ENCODE measurements at places on chromosomes 16 and 17.

DNA sequence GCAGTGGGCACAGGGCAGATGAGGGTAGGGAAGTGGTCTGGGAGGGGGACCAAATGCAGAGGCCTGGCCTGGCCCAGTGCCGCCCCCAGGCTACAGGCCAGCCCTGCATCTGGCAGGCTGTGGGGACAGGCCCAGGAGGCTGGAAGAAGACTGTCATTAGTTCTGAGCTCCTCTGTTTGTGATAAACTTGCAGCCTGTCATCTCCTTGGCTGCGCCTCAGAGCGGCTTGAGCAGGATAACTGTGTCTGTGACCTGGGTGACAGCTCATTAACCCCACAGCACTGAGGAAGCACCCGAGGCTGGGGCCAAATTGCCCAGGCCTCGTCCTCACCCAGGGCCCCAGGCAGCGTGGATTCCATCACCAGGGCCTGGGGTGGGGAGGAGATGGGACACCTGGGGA, 23.9 kb downstream of the ABCC3 start:
- DNase-seq = no peak

GRCh38 chr17:54063639-54064038, 240.9 kb downstream of the KIF2B start:
- no peak for DNase-seq

DNA sequence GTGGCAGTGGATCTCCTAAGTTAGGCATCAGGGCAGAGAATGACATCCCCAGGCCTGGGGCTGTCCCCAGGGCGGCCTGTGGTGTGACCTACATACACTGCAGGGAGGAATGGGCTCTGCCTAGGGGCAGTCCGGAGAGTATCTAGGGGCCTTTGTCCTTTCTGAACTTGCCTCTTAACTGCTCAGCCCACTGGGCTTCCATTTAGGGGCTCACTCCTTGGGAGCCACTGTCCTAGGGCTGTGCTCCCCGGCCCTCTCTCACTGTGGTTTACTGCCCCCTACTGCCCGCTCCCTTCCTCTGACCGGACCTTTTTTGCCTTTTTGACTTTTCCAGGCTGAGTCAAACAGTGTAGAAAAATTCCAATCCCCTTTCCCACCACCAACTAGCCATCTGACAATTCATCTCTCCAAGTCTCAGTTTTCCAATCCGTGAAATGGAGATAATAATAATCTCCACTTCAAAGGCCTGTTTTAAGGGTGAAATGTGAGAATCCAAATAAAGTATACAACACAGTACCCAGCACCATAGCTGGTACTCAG, 66.8 kb downstream of the DNAH3 start:
- peak; percentile 51 for DNase-seq

GRCh38 chr17:62134397-62134796, 69.3 kb upstream of the MED13 start:
- no peak for DNase-seq

GRCh38 chr17:41496803-41497484, 7.2 kb upstream of the KRT36 start:
- peak; percentile 43 for DNase-seq

- DNase-seq = no peak
These were observed 7.4 kb downstream of the SSTR2 start for GRCh38 chr17:73172252-73172651.

- DNase-seq = no peak
These were observed 44.2 kb downstream of the CMIP start for GRCh38 chr16:81488687-81489411.

DNA sequence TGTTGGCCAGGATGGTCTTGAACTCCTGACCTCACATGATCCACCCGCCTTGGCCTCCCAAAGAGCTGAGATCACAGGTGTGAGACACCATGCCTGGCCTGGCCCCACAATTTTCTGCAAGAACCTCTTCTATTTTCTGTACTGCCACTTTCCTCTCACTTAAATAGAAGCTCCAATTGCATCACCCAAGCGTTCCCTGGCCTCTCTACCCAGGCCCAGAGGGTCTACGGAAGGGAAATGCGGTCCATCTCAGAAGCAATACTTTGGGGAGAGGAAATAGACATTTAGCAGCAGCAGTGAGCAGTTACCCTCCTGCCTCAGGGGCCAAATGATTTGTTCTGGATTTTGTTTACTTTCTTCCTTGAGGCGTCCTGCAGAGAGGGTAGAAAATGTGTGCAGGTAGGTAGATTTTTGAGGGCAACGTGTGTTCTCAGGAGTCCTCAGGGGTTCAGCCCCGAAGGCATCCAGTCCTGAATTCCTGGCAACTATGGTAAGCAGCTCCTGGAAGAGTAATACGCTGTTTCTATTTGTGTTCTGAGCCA, 11.0 kb downstream of the SLC6A4 start:
- no peak for DNase-seq

DNA sequence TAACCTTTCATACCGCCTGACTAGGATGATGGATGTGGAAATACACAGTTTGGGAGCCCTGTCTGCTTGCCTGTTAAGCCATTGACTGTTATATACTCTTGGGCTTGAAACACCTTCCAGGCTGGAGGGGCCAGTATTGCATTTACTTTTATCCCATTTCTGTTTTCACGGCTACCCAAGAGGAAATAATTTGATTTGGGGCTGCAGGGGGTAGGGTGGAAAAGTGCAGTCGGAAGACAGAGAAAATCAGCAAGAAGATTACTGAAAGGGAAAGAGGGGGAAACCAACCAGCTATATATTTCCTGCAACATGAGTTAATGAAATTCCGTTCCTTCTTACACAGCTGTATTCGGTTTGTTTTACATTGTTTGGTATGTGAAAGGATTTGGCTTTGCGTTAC, 202.5 kb downstream of the CDH13 start:
- DNase-seq = no peak

- no peak for DNase-seq
These were observed 931.9 kb upstream of the SOX9 start for GRCh38 chr17:71188811-71189492.

GRCh38 chr17:80261159-80261894, 675 bp downstream of the RNF213 start:
- peak; percentile 57 for DNase-seq

DNA sequence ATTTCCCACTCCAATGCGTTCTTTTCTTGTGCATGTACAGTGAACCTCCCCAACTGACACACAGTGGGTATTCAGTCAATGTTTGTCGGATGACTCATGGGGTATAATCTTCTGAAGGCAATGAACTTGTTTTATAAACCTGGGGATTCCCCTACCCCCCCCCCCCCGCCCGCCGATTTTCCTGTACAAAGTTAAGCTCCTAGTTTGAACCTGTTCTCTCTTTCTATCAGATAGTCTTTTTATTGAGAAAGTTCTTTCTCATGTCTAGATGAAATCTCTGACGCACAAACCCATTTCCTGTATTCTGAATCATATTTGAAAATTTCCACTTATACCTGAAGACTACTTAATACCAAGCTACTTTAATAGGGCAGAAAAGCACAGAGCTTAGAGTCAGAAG, 338.3 kb downstream of the CA10 start:
- no peak for DNase-seq

DNA sequence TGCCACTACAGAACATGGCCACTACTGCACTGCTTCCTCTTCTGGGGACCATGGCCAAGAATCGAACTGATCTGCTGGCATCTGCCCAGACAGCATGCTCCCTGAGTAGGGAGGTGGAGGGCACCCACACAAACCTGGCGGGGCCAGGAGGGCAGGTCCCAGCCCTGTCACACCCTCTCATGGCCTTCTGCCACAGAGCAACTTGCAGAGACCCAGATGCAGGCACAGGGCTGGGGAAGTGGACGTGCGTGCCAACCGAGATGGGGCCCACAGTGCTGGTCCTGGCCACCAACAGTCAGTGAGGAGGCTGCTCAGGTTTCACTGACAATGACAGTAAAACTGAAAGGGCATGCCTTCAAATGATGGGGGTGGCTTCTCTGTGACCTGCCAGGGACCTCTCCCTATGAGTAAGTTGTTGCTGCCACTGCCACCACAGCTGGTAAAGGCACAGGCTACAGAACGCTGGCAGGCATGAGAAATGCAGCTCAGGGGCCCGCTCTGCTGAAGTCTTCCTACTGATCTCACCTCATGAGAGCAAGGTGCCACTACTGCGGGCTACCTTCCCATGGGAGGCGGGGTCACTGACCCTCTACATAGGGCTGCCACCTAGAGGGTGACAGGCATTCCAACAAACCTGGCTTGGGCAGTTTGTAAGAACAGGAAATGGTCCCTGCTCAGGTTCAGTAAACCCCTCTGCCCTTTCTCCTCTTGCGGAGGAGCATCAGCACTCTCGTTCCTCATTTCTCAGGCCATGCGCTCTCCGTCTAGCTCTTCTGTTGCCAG, 15.5 kb downstream of the HIC1 start:
- no peak for DNase-seq

- DNase-seq = no peak
These were observed 53.9 kb downstream of the OR1D5 start for GRCh38 chr17:3009411-3009920.

DNA sequence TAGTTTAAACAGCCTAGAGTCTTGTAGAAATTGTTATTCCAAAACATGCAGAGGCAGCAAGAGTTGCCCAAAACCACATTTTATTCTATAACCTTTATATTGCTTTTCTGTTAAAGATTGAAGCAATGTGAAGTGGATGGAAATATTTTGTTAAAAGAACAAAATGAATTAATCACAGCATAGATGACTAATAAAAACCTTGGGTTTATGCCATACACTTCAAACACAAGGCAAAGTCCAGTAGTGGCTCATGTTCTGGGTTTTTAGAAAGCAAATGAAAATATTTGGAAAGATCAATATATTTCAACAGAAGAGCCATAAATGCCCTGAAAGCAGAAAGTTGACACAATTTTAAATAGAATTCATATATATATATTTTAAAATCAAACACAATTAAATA, 36.7 kb upstream of the ULK2 start:
- no peak for DNase-seq

DNA sequence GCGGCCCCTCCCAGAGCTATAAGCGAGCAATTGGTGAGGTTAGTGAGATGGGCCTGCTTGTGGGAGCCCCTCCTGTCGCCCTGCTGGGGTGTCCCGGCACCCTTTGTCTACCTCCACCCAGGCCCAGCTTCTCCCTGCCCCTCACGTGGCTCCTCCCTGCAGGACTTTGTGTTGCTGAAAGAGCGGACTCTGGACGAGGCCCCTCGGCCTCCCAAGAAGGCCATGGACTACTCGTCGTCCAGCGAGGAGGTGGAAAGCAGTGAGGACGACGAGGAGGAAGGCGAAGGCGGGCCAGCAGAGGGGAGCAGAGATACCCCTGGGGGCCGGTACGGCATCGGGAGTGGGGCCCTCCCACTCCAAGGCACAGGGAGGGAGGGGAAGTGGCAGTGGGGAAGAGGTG, 6.1 kb upstream of the C17orf107 start:
- no peak for DNase-seq

GRCh38 chr16:28503470-28504259, 3.0 kb downstream of the IL27 start:
- no peak for DNase-seq

DNA sequence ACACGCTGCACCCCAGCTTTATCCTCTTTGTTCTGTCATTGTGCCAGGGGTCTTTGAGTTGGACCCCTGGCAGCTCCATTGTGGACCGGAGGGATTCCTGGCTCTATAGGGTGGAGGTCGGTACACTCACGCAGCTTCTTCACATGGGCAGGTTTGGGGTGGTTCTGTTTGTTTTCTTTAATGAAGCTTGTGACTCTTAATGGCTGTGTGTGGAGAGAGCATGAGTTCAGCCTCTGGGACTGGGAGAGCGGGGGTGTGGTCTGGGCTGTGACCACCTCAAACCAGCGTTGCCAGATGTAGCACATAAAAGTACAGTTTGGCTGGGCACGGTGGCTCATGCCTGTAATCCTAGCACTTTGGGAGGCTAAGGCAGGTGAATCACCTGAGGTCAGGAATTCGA, 21.2 kb upstream of the NAGLU start:
- DNase-seq = no peak

GRCh38 chr17:58402047-58402446, 15.3 kb downstream of the RNF43 start:
- DNase-seq = no peak

GRCh38 chr17:40614431-40615067, 33.1 kb downstream of the SMARCE1 start:
- DNase-seq = no peak

DNA sequence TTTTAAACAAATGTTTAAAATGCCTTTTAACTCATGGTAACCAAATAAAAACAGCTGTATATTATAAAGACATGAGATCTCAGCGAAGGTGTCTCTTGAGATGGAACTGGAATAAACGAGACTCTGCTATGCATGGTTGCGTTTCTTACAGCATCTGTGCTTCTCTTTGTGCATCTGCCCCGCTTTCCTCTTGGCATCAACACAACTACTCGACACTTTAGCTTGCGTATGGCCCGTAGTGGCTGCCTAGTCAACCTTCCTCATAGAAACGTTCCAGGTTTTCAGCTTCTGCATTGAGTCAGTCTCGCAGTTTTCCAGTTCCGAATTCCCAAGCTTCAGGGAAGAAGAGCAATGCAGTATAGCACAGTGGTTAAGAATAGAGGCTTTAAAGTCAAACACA, 214.9 kb downstream of the CEP112 start:
- peak; percentile 76 for DNase-seq

DNA sequence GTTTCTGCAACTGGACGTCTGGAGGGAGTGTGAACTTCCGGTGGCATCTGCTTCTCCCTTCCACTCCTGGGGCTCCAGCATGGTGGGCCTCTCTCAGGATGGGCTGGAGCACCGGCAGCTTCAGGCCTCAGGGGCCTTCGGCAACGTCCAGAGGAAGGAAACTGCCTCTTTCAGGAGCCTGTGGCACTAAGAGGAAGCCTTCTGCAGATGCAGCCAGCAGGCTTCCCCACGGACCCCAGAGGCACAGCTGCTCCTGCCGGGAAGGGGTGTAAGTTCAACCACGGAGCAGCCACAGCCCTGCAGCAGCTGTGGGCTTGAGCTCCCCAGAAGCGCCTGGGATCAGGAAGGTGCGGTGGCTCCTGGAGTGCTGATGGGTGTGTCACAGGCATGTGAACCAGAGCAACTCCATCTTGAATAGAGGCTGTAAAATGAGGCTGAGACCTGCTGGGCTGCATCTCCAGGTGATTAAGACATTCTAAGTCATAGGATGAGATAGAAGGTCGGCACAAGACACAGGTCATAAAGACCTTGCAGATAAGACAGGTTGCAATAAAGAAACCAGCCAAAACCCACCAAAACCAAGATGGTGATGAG, 50.8 kb upstream of the KLHDC4 start:
- DNase-seq = no peak

DNA sequence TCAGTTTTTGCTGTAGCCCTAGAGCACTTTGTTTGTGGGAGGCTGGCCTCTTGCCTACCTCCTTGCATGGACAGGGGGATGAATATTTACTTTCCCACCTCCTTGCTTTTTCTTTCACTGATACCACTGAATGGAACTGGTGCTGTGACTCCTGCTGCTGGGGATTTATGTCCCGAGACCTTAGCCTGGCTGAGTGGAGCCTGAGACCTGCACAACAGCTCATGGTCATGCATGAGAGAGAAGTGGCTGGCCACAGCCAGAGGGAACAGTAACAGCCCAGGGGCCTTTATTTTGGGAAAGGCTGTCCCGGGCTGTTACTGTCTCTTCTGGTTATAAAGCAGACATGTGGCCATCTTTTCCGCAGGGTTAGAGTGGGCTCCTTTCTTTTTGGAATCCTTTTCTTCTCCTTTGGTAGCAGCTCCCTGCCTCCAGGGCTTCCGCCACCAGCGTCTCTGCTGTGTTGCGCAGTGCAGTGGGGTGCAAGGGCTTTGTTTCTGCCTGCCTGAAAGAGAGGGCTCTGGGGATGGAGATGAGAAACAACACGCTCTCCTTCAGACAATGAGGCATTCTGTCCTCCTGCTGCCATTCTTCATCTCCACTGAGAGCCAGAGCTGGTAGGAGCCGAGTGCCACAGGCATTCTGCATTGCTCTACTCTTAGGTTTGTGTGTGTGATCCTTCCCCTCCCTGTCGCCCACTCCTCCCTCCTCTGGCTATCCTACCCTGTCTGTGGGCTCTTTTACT, 14.5 kb downstream of the SNX11 start:
- DNase-seq = no peak

Data from right hindlimb (tissue), 1 donor.